ENCODE measurements at places on chromosomes 13 and 19.

GRCh38 chr13:42644841-42645240, 70.9 kb downstream of the TNFSF11 start:
- no peak for DNase-seq

DNA sequence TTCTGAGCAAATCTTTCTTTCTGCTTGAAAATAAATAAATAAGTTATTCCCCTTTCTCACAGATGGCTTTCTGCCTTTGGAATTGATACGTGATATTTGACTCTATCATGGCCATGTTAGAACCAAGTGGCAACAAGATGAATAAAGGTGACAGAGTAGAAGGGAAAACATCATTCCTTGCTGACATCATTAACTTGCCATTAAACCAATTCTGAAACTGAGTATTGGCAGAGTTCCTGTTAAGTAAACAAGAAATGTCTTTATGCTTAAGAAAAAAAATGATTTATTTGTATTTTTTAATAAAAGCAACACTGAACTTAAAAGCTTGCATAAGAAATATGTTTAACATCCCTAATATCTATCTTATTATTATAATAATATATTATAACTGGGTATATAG, 828.1 kb downstream of the PCDH9 start:
- no peak for DNase-seq

GRCh38 chr13:81487151-81487550, 1146.2 kb upstream of the SPRY2 start:
- DNase-seq, result no peak

GRCh38 chr19:42397263-42398166, 7.4 kb upstream of the CNFN start:
- DNase-seq, result no peak

GRCh38 chr13:23550163-23550562, 20.0 kb upstream of the TNFRSF19 start:
- no peak for DNase-seq

DNA sequence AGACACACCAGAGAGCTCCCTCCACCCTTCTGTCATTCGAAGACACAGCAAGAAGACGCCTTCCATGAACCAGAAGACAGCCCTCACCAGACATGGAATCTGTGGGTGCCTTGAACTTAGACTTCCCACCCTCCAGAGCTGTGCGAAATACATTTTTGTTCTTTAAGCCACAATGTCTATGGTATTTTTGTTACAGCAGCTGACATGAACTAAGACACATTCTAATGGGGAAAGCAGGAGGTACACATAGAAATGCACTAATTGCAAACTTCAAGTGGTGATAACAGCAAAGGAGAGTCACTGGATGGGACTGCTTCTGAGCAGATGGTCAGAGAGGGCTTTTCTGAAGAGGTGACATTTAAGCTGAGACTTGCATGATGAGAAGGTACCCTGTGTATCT, 16.2 kb downstream of the OR7C2 start:
- DNase-seq, result no peak

Data from activated T-helper 1 cell treated with Interleukin-2 at 50 U/mL for 16 hours (primary cell).